Naive thymus-derived CD8-positive, alpha-beta T cell (primary cell): ENCODE measurements at places on chromosomes 3 and 15. TPM values are rescaled to one million over a fixed set of nuclear protein-coding genes. Genes with fewer than 3 reads are reported as not detected.

DNA sequence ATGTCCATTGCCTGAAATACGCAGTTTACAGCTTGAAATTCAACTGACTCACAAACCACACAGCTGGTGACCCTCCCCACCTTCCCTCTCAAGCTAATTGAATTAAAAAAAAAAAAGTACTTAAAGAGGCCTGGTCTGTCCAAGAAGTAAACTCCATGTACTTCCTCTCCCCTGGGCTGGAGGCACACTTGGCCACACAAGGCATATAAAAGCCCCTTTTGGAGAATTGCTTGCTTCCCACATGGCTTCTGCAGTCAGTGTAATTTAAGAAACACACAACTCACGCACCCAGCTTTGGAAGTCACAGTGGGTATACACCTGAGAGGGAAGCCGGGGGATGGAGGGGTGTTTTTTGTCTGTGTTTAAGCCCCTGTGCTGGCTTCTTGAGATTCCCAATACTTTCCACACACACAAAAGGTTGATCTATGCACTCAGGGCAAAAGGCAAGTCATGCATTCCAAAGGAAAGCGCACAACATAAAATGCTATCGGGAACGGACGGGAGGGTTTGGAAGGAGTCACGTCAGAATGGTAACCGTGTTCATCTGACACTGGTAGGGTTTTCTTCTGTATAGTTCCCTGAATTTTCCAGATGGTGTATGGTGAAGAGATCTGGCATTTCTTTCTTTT, 106.6 kb upstream of the ALDH1A3 start:
- no peak for DNase-seq

- no peak for DNase-seq
Observed at GRCh38 chr15:27757052-27757451, 342.1 kb downstream of the OCA2 start.

CD96 gene
- 316 TPM for total RNA-seq

GRCh38 chr3:177109688-177110330, 87.5 kb downstream of the TBL1XR1 start:
- DNase-seq, result no peak

CCK gene
- not detected for total RNA-seq
